ENCODE measurements at places on chromosomes 5 and 9.

GRCh38 chr5:13378091-13378490, 566.4 kb downstream of the DNAH5 start:
- DNase-seq, result no peak

DNA sequence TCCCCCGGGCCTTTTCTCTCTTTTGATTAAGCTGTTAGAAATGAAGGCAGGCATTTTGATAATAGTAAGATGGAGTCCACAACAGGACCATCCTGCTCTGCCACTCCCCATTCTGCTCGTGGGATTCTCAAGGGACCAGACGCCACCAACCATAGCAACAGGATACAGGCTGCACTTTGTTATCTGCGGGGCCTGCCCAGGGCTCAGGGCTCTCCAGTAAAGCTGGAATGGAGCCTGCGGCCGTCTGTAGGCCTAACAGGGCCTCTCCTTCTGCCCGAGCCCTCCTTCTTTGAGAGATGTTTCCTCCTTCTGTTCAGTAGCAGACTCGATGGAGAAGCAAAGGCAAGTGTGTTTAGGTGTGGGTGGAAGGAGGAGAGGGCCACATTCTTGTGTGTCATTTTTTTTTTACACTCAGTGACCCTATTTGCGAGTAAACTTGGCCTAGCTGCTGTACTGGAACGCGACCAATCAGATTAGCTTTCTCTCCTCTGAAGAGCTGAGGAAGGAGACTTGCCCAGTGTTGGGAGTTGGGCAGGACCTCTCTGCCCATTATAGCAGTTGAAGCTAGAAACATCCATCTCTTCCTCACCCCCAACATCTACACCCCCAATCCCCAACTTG, 8.9 kb upstream of the EPB41L4B start:
- no peak for DNase-seq

GRCh38 chr9:126171641-126172040, 155.0 kb upstream of the MVB12B start:
- no peak for DNase-seq

DNA sequence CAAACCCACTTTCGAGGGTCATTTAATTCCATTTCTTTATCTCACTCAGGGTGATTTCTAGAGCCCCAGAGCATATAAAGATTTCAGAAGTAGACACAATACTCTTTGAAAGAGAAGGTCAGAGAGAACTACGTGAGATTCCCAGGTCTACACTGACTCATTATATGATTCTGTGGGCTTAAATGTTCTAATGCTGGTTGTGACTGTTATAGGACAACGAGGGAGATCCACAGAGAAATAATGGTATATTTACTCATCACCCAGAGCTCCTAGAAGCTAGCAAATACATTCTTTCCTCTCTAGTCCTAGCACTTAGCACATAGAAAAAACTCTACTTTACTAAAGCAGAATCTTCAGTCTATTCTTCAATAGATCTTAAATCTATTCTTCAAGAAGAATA, 39.4 kb upstream of the GRAMD2B start:
- DNase-seq, result no peak

GRCh38 chr9:132948482-132949050, 4.2 kb upstream of the TSC1 start:
- no peak for DNase-seq

DNA sequence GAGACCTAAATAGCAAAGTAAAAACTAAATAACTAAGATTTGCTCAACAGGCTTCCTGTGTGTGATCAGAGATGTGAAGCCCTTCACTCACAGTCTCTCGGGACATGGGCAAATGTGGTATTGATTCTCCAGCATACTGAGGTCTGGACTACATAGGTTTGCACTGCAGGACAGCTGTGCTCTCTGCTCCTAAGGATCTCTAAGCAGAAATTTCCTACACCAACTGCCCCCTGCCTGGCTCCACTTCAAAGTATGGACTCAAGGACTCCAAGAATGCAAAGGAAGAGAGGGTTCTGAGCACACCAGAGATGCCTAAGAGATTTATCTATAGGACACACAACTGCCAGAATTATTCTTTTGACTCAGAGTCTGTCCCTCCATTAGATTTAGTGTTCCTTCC, 487.2 kb downstream of the SEMA5A start:
- no peak for DNase-seq

- no peak for DNase-seq
Measured at GRCh38 chr5:551406-551805, 27.2 kb upstream of the SLC9A3 start.

Data from activated T-cell treated with anti-CD3 and anti-CD28 coated beads for 4 hours (primary cell).